SJSA1 (cell line): ENCODE measurements at places on chromosomes 5 and 9.

DNA sequence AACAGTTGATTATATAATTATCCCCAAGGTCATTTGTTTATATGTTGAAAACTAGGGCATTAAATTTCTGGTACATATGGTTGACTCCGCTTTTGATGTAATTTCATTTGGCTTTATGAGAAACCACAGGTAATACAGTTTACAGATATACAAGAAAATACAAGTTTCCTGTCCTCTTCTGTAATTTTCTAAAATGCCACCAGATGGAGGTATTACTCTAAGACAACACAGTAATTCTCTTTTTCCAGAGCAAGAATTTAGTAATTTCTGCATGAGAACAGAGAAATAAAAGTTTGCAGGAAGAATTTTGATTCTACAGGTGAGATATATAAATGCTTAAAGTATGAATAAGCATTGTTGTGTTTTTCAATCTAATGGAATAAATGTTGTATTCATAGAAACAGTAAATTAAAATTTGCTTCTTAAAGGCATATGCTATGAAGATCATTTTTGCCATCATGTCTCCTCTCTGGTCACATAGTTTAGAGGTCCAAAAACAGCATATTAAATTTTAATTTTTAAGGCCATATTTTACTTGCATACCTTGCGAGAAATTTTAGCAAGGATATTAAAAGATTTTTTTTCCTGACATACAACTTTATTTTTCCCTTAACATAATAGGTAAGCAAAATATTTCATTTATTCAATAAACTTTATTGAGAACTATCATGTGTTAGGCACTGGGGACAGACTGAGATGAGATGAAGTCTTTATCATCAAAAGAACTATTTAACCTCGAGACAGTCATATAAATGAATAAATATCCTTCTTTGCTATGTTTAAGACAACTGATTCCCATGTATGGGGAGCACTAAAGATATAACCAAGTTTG is 22.7 kb downstream of the CHD1 start:
- DNase-seq = peak; percentile 61

- no peak for DNase-seq
Measured at GRCh38 chr5:10744681-10745080, 16.4 kb downstream of the DAP start.

DNA sequence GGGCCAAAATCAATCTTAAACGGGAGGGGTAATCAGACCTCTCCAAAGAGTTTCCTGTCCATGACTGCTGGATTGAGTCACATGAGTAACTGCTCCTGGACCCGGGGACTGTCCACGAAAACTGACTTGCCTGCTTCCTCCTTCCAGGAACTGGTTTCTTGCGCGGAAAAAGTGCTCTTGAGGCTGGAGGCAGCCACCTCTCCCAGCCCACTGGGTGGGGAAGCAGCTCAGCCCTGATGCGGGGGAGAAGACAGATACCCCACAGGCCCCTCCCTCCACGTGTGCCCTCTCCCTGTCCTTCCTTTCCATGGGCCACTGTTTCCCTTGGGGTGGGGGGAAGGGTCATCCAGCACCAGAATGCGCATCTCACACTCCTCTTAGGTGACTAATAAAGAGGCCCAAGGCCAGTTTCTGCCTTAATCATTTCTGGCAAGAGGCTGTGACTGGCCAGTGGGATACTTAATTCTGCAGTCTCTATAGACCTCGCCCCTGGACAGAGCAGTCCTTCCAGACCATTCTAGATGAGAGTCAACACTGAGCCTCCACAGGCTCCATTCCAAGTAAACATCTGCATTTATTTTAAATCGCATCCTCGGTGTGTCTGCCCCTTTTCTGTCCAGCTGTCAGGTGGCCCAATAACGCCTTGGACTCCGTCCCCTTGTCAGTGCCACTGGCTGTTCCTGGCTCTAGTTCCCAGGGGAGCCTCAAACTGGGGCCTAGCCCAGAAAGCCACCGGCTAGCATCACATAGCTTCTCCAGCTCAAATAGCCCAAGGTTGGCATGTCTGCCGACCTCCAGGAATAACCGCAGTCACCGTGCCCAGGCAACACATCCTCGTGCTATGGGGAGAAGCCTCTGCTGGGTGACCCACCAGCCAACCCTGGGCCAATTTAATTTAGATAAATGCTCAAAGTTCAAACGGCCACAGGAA is 12.0 kb downstream of the REXO4 start:
- no peak for DNase-seq

DNA sequence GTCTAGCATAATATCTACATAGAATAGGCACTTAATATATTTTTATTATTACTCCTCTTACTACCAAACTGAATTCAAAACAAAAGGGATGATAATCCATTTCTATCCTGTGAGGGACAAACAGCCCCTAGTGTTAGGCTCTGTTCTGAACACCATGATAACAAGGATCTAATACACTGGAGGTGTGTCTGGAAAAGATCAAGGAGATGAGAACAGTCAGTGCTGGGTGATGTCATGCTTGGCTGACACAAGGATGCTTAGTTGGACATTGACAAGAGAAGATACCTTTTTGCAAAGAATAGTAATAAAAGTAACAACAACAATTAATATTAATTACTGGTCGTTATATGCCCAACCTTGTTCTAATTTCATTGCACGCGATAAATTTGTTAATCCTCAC is 458.7 kb downstream of the EBF1 start:
- no peak for DNase-seq

DNA sequence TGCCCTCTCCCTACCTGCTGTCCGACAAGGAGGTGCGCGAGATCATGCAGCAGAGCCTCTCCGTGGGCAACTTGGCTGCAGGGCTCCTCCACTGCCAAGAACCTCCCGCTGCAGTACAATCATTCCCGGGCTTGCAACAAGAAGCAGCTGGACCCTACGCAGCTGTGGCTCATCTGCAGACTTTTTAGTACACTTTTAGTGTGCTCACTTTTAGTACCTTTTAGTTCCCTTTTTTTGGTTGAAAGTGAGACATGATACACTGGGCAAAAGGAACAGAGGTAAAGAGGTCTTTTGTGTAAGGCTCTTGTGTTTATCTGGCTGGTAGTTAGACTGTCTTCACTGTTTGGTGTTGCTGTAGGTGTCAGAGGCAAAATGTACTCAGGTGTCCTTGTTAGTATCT is 58.1 kb upstream of the SPTLC1 start:
- DNase-seq = no peak

DNA sequence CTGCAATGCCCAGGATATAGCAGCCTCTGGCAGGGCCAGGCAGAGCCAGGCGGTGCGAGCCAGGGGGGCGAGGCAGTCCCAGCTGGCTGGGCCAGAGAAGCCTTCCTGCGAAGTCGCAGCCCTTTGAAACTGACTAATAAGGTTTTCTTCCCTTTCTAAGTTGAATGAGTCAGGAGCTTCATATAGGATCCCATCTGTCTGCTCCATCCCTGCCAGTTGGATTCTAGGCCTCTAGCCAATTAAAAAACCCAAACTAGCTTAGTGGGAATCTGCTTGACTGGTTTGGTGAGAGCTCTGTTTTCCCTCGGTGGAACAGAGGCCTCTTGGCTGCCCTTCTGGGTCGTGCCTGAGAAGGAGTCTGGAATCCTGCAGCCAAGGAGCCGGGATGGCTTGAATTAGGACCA is 70.1 kb upstream of the RAPGEF1 start:
- DNase-seq = no peak

GRCh38 chr5:4880304-4880741 is 259.8 kb upstream of the ADAMTS16 start:
- no peak for DNase-seq

GRCh38 chr9:92654481-92655301 is 15.2 kb downstream of the IPPK start:
- DNase-seq = peak; percentile 10

DNA sequence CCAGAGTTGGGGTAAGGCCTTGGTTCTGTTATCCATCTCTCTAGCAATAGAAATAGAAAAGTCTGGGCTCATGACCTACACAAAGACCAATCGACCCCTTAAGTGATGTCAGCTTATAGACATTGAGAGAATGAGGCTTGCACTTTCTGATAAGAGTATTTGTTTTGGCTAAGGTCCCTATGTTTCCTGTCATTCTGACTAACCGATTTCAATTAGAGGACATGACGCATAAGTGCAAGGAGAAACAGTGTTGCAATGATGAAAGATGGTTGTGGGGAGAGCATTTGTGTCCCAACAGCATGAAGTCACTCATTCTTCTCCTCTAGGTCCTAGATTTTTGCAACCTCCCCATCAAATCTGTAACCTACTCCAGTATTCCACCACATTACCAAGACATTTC is 255.1 kb downstream of the MAT2B start:
- no peak for DNase-seq

- DNase-seq = no peak
Measured at GRCh38 chr5:33073881-33074327, 362.8 kb downstream of the NPR3 start.

GRCh38 chr5:17727098-17727497 is 92.8 kb downstream of the TAF11L14 start:
- DNase-seq = no peak

- no peak for DNase-seq
Measured at GRCh38 chr5:62002436-62002835, 303.6 kb upstream of the KIF2A start.

GRCh38 chr5:67887748-67888161 is 327.8 kb upstream of the PIK3R1 start:
- DNase-seq = no peak

DNA sequence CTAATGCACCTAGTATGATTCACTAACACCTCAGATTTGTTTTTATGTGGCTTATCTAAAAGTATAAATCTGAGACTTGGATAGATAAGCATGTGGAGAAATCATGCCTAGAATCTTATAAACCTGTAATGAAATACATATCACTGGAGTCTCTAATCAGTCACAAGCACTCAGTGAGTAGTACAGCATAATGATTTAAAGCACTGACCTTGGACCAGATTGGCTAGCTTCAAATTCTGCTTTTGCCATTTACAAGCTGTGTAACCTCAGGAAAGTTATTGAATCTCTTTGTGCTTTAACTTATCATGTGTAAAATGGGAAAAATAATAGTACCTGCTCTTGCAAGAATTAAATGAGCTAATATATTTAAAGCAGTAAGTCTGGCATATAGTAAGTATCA is 61.2 kb upstream of the ALDH1A1 start:
- DNase-seq = no peak

DNA sequence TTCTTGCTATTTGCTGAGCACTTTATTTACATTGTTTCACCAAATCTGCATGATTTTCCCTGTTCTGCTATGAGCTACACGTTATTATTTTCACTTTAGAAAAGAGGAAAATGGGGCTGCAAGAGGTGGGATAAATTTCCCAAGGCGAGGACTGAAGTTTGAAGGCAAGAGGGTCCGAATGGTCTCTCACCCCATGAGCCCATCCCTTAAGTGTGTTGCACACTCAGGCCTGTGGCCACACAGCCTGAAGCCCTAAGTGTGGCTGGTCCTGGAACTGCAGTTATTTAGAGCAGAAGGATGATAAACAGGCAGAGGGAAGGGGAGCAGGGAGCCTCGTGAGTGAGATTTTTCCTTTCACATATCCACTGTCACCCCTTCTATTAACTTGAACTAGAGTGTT is 7.8 kb downstream of the PDE8B start:
- no peak for DNase-seq
